ENCODE measurements at places on chromosomes 6 and 20.

DNA sequence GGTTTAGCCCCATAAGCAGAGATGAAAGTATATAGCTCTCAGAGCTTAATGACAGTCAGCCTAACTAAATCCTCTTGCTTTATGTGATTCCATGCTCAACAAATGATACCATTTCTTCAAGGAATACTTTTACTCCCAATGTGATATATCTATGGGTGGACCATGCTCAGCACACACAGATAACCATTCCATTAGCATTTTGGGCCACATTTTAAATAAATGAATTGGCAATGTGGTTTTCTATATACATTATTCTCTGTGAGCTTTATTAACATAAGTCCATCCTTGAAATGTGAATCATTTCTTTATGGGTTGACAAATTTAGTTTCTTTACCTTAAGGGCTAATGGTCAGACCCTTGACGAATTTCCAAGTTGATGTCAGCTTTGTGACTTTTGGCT lies 329.3 kb upstream of the CITED2 start:
- DNase-seq, result no peak

- no peak for DNase-seq
Observed at GRCh38 chr20:44485078-44485829, 9.6 kb downstream of the TTPAL start.

DNA sequence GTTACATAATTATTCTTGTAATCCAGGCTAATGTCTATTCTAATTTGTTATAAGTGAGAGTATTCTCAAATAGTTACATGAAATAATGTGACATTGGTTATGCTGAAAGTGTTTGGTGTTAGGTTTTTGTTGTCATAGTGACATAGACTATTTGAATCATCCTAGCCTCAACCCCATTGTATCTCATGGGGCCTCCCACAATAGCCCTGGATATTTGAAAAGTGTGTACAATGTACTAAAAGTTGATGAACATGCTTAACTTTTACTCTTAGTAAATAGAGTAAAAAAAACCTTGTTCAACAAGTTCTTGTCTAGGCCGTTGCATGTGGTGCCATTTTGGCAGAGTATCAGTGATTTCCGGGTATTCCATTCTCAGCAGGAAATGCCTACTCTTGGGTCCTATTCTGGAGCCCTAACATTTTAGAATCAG lies 83.0 kb downstream of the RTN4IP1 start:
- DNase-seq, result no peak

DNA sequence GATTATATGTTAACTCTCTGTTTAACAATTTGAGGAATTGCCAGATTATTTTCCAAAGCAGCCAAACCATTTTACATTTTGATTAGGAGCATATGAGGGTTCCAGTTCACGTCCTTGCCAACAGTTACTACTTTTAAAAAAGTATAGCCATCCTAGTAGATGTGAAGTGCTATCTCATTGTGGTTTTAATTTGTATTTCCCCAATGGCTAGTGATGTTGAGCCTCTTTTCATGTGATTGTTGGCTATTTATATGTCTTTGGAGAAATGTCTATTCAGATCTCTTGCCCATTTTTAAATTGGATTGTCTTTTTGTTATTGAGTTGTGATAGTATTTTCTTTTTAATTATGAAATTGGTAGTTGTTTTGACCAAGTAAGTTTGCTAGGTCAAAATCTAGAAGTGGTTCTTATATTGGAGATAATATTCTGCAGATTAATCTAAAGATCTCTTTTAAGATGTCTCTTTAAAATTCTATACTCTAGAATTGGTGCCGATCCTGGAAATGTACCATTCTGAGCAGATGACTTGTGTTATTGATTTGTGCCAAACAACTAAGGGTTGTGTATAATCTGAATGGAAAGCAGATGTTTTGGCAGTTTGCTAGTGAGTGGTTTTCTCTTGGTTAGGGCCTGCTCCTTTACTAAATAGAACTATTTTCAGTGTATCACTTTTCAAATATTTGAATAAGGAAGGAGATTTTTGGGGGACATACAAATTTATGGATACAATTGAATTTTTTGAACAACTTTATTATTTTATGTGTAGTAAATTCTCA lies 99.5 kb downstream of the CDKAL1 start:
- DNase-seq, result no peak

GRCh38 chr6:135052939-135053338 lies 1.7 kb downstream of the HBS1L start:
- DNase-seq, result no peak

DNA sequence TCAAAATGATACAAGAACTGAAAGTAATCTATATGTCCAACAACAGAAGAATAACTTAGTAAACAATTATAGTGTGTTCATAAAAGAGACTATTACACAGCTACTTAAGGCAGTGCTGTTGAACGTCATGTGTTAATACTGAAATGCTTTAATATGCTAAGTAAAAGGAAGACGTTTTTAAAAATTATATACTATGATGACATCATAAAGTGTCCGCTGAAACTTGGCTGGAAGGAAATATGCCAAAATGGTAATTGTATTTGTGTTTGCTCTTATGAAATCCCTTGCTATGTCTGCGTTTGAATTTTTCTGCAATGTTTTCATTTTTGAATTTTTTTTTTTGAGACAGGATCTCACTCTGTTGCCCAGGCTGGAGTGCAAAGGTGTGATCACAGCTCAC lies 679.3 kb downstream of the DHX35 start:
- DNase-seq, result no peak

DNA sequence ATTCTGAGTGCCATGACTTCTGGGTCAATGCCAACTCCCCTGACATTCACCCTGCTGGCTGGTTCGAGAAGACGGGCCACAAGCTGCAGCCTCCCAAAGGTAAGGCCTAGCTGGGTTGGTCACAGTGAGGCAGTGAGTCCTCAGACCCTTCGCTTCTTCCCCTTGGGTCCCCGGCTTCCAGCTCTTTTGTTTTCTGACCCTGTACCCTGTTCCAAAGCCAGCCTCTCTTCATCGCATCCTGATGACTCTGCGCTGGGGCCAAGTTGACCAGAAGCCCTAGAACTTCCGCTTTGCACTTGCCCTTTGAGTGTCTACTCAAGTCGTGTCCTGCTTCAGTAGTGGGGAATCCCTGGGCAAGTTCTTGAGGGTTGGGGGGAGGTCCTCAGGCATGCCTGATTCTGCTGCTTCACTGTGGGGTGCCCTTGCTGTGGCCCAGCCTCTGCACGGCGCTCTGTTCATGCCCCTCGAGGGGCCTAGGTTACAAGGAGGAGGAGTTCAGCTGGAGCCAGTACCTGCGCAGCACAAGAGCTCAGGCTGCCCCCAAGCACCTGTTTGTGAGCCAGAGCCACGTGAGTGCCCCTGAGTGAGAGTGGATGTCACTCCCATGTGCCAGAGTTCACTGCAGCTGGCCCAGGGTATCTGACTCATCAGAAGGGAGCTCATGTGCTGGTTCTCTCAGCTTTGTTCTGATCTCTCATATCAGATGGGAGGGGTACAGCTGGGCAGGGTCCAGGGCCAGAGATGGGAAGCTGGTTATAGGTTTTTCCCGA lies 23.0 kb downstream of the L3MBTL1 start:
- no peak for DNase-seq

GRCh38 chr6:167956983-167957492 lies 40.4 kb upstream of the KIF25 start:
- no peak for DNase-seq

GRCh38 chr6:11710311-11710761 lies 68.3 kb downstream of the ADTRP start:
- no peak for DNase-seq

- DNase-seq, result no peak
Observed at GRCh38 chr20:31861385-31862156, 8.8 kb downstream of the DUSP15 start.

DNA sequence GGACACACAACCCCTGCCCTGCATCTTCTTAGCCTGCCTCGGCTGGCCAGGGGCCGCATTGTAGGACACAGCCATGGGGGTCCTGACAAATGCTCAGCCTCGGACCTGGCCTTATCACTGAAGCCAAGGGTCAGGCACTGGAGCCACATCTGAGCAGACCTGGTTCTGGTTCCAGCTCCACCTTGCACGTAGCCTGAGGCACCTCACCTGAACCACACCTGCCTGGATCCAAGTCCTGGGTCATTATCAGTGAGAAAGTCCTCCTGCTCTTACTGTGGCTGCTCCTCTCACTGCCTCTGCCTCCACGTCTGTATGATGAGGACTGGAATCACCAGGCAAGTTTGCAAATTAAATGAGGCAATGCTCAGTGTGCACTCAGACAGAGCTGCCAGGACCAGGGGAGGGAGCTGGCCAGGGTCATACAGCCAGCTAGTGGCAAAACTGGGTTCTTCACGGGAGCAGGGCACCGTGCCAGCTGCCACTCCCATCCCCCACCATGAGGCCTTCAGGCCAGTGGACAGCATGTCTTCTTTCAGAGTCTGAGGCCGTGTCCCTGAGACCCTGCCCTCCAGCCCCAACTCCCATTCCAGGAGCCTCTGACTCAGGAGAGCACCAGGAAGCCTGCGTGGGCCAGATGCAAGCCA lies 40.2 kb downstream of the MRPL14 start:
- no peak for DNase-seq

DNA sequence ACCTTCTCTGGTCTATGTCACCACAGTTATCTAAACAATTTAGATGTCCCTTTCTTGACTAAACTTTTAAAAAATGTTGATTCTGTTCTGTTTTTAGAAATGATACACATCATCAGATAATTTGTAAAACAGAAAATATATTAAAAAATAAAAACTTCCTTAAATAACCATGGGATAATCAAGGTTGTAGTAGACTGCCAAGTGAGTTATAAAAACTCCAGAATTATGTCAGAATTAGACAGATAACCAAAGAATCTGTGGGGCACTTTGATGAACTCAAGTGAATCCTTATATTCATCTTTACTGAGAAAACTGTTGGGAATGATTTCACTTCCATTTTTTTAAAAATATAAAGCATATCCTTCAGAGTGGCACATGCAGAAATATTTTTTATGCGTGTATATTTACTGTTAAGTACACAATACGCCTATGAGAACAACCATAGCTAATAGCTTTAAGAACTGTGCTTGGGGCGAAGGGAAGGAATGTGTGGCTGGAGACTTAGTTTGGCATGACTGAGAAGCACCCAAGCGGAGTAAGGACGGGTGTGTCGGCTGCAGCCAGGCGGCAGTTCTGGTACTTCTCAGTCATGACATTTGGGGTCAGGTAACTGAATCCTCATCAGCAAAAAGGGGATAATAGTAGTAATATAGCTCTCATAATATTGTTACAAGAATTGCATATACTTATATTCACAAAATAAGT lies 604.7 kb upstream of the CITED2 start:
- no peak for DNase-seq

GRCh38 chr6:42302411-42302810 lies 84.8 kb upstream of the MRPS10 start:
- no peak for DNase-seq

DNA sequence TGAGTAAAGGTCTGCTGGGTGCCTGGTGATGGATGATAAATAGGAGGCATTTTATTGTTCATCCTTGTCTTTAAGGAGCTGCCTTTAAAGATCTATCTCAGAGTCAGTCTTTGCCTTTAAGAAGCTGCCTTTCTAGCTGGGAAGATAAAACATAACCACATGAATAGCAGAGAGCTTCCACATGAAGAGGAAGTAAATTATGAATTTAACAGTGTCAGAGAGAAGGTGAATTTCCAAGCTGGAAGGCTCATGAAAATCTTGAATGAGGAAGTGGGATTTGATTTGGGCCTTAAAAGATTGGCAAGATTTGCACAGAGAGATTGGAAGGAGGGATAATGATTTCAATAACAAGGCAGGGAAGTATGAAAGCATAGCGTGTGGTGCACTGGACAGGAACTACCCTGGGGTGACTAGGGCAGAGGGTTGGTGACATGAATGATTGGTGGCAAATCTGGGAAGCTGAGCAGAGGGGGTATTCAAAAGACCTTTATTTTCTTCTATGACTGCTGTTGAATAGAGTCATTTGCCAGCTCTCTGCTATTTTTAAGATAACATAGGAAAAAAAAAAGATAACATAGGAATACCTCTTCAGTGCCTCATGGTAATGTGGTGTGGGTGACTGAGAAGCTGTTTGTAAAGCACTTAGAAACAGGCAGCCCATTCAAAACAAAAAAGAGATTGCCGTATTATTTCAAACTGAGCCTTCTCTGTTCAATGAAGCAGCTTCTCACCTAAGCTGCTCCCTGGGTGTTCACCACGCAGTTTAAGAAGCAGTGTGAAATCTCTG lies 591.6 kb downstream of the PKHD1 start:
- no peak for DNase-seq

DNA sequence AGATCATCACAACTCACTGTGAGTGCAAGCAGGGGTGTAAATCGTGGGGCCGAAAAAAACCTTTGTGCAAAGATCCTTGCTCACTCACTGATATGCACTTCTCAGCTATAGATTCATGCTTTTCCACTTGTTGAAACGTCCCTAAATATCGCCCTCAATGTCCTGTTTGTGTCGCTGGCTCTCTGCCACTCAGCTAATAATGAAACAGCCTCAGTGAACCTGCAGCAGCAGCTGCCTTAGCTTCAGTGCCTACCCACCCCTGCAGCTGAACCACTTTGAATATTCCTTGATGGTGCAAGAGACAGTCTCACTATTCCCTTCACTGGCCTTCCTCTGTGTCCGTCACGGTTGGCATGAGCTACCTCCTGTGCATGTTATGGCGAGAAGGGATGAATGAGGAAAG lies 128.9 kb upstream of the NAA20 start:
- no peak for DNase-seq

DNA sequence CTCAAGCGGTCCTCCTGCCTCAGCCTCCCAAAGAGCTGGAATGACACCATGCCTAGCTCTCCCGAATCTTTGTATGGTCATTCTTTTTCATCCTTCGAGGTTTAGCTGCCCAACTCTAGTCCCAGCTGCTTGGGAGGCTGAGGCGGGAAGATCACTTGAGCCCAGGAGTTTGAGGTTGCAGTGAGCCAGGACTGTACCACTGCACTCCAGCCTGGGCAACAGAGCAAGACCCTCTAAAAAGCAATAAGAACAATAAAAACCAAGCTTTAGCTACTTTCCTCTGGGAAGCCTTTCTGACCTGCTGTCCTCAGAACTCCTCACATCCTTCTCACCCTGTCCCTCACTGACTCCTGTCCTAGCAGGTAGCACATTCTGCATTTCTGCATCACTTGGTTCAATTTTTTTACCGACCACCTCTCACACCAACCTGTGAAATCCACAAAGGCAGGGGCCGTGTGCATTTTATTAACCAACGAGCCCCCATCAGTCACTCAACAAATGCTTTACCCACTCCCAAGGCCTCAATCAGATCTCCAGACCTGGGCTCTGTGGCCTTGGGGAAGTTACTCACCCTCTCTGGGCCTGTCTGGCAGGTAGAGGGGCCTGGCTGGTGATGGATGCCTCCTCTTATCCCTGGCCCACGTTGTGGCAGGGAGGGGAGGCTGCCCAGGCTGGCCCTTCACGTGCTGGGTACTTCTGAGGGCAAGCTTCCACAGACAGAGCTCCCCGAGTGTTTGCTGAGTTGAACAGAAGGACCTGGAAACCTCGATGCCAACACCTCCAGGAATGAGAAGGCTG lies 14.7 kb upstream of the SRC start:
- no peak for DNase-seq

- no peak for DNase-seq
Observed at GRCh38 chr6:70459235-70459634, 45.9 kb downstream of the FAM135A start.

DNA sequence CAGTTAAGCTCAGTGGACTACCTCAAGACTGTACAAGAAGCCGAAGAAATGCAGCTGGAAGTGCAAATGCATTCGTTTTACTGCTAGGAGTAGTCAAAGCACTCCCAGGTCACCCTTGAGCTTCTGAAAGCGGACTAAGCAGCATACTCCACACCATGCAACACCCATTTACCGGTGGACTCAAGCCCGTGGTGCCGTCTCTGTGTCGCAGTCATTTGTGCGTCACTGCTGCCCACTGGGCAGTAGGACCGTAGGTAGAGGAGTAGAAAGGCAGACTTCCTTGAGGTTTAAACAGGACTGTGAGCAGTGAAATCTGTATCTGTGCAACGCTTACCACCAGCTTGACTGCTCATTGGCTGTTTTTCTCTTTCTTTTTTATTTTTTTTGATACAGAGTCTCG lies 89.0 kb upstream of the FAM8A1 start:
- no peak for DNase-seq

Data from non-pigmented ciliary epithelial cell (primary cell).